Activated CD4-positive, alpha-beta T cell treated with anti-CD3 and anti-CD28 coated beads for 36 hours (primary cell): ENCODE measurements at places on chromosomes 16 and 17.

DNA sequence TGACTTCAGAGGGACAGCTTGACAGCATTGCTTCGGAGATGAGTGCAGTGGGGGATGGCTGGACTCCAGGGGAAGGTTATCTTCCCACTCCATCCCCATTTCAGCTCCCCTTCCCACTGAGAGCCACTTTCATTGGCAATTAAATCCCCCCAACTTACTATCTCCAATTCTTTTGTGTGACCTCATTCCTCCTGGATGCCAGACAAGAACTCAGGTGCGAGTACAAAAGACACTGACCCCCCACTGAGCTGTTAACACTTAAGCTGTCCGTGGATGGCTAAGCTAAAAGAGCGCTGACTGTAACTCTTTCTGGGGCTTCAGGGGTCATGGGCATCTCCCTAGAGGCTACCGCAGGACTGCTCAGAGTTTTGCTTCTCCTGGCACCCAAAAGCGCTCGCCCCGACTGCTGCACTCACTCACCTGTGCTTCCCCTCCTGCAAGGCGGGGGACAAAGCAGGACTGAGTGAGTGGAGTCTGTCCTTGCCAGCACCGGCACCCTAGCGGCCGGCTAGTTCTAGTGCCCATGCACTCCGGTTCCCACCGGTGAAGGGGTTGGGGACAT lies 44.8 kb upstream of the FBXO47 start:
- no peak overlapping the region for H3K27ac ChIP-seq
- H3K4me3 ChIP-seq, result no peak overlapping the region
- no peaks in the 10 kb centered on the region for H3K36me3 ChIP-seq
- no peaks in the 10 kb centered on the region for H3K27me3 ChIP-seq
- H3K4me1 ChIP-seq, result peaks cover 10% of the 10 kb centered on the region

DNA sequence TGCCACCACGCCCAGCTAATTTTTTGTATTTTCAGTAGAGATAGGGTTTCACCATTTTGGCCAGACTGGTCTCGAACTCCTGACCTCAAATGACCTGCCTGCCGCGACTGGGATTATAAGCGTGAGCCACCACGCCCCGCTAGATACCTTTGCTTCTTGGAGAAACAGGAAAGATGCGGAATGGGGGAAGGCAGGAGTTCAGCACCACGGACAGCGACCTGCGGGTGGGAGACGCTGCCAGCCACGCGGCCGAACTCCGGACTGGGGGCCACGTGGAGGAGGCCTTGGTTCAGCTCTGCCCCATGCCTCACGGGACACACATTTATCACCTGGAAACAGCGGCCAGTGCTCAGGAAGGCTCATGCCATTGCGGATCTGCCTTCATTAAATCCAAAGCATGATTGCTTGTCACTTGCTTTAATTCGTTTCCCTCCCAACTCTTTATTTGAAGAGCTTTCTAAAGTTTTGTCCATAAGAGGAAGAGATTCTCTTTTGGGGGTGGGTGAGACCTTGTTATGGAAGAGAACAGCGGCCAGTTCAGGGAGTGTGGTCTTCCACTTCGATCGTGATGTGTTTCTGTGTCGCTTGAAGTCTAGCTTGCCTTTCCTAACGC lies 219.9 kb downstream of the ENGASE start:
- H3K27me3 ChIP-seq, result peaks cover 15% of the 10 kb centered on the region
- no peak overlapping the region for H3K4me3 ChIP-seq
- no peak overlapping the region for H3K27ac ChIP-seq

DNA sequence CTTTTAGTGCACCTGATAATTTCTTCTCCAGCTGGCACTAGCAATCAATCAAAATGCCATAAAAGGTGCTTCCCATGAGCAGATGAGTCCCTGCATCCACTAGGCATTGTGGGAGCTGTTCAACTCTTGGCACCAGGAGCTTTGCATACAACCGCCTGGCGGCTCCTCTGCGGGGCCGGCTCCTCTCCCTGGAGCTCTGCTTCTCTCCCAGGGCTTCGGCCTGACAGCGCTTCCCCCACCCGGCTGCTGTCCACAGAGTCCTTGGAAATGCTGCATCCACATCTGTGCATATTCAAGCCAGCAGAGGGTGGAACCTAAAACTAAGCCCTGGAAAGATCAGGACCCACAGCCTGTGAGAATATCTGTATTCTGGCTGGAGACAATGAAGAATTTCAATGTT lies 62.9 kb downstream of the LMF1 start:
- H3K4me3 ChIP-seq, result no peak overlapping the region
- no peak overlapping the region for H3K27ac ChIP-seq
- no peaks in the 10 kb centered on the region for H3K4me1 ChIP-seq
- no peak for DNase-seq
- H3K36me3 ChIP-seq, result peaks cover 17% of the 10 kb centered on the region

DNA sequence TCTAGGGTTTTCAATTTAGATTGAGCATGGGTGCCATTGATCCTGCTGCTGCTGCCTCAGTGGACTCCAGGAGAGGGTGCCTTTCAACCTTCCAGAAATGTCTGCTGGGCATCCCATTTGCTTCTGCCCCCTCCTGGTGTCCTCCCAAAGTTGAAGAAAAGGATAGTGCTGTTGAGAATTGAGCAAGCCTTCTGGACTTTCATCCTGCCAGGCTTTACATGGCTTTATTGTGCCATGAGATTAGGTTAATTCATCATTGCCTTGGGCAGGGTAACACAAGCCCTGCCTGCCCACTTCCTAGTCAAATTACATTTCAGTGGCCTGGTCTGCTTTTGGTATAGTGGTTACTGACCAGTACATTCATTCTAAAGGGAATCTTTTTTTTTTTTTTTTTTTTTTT lies 17.9 kb upstream of the TANGO6 start:
- DNase-seq, result no peak
- H3K27me3 ChIP-seq, result peaks cover 3% of the 10 kb centered on the region

DNA sequence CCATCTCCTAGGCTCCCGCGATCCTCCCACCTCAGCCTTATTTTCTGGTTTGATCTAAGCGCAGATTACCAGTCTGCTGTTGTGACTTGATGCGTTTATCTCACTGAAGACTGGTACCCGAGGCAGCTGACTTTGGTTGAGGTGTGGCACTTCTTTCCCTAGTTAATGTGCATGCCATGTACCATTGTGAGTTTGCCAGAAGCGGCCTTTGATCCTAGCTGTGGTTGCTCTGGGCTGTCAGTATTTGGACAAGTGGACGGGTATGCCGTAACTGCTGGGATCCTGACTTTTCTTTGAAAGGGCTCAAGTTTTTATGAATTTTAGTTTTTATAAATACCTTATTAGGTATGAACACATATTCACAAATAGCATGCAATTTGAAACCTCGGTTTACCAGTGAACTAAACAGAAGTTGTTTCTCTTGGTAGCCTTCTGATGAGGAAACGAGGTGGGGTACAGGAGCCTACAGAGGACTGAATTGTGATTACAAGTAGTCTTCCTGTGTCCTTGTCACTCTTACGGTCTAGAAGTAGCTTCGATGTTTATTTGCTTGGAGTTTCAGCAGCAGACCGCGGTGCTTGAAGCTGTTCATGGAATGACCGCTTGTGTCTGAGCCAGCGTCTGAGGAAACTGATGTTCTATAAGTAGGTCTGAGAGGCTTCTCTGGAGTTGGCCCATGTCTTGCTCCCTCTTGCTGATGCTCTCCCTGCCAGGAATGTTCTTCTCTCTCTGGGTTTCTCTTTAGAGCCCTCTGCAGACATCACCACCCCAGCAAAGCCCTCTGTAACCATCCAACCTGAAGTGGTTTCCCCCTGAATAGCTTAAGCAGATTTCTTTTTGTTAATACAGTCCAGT lies 40.0 kb downstream of the SEC14L1 start:
- peaks cover 5% of the 10 kb centered on the region for H3K36me3 ChIP-seq
- H3K4me3 ChIP-seq, result no peak overlapping the region
- H3K4me1 ChIP-seq, result peaks cover 11% of the 10 kb centered on the region
- H3K27ac ChIP-seq, result peak overlapping the region; percentile 29

DNA sequence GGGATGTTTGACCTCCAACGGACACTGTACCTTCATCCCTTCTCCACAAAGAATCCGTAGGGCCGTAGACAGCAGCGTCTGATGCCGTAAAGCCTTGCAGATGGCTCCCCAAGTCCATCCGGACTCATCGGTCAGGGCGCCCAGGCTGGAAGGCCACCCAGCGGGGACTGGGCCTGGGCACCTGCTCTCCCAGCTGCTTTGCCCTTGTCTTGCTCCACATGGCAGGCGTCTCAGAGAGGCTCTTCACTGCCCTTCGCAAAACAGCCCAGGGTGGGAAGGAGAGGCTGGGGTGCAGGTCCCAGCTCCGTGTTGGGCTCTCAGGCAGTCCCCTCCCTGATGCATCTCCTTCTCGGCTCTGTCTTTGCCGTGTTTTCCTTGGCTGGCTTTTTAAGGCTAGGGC lies 6.2 kb upstream of the RPTOR start:
- H3K4me3 ChIP-seq, result no peak overlapping the region
- peaks cover 6% of the 10 kb centered on the region for H3K4me1 ChIP-seq
- H3K27ac ChIP-seq, result no peak overlapping the region
- no peak for DNase-seq
- H3K27me3 ChIP-seq, result peaks cover 9% of the 10 kb centered on the region

DNA sequence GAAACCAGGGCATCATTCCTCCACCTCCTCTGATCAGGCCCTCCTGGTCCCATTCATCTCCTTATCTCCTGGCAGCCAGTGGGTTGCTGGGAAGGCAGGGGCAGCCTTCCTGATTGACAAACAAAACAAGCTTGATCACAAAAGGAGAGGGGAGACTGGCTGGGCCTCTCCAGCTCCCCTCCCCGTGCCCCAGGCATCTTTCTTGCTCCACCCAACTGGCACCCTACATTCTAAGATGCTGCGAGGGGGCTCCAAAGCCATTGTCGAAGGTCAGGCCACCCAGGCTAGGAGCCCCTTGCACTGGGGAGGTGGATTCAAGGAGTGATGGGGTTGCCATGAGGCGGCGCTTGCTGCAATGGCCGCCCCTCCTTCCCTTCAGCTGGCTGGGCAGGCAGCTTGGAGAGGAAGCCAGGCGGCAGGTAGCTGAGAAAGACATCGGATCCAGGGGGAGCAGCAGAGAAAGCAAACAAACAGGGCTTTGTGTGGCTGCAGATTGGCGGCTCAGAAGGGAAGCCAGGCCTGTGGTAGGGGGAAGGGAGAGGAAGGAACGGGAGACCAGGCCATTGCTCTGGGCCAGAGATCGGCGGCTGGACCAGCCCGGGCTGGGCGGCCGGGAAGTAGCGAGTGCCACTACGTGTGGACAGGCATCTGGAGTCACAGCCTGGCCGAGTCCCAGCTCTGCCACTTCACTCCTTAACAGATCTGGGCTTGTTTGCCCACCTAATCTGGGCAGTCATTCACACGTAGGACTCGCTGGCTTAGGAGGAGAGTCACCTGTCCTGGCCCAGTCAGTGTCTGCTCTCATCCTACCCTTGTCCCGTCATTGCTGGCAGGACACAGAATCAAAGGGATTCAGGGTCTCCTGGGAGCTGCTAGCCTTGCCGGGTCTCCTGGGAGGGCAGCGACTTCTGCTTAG lies 12.3 kb downstream of the RAI1 start:
- peaks cover 63% of the 10 kb centered on the region for H3K4me1 ChIP-seq
- peak overlapping the region; percentile 66 for H3K4me3 ChIP-seq
- DNase-seq, result peak; percentile 13
- peak overlapping the region; percentile 98 for H3K27ac ChIP-seq

DNA sequence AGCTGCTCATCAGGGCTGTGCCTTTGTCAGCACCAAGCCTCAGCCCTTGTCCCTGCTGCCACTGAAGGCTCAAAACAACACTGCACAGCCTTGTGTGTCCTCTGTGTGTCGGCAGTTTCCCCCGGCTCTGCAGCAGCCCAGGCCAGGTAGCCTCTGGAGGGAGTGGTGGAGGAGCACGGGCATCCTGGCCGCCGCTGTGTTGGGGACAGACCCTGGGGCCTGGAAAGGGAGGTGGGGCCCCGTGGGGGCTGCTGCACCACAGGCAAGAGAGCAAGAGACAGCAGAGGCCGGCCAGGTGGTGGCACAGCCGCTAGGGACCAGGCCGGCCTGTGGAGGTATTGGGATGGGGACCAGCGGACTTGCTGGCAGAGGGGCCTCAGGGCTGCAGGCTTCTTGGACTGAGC lies 96.9 kb upstream of the ZNF750 start:
- no peak overlapping the region for H3K27ac ChIP-seq
- no peak for DNase-seq
- H3K36me3 ChIP-seq, result peaks cover 42% of the 10 kb centered on the region
- H3K27me3 ChIP-seq, result no peaks in the 10 kb centered on the region
- H3K4me3 ChIP-seq, result no peak overlapping the region

DNA sequence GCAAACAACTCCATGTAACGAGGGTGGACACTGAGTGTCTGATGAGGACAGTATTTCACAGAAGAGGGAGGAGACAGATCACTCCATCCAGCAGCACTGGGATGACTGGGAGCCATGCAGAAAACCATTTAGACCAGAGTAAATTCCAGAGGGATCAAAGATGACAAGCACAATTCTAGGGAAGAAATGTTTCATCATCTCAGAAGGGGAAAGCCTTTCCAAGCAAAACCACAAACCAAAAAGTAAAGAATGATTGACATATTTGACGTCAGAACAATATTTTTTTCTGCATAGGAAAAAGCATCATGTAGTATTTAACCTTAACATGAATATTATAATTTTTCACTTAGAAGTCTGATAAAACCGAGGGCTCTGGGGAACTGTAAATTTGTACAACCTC lies 4.8 kb downstream of the DNASE1 start:
- peaks cover 4% of the 10 kb centered on the region for H3K4me1 ChIP-seq
- no peak for DNase-seq
- no peaks in the 10 kb centered on the region for H3K27me3 ChIP-seq

GRCh38 chr16:57196753-57197152 lies 10.6 kb downstream of the RSPRY1 start:
- no peak for DNase-seq
- no peak overlapping the region for H3K27ac ChIP-seq
- no peak overlapping the region for H3K4me3 ChIP-seq
- H3K4me1 ChIP-seq, result peaks cover 21% of the 10 kb centered on the region
- peaks cover 5% of the 10 kb centered on the region for H3K36me3 ChIP-seq
- H3K27me3 ChIP-seq, result no peaks in the 10 kb centered on the region

- H3K4me1 ChIP-seq, result peaks cover 33% of the 10 kb centered on the region
- peak; percentile 34 for DNase-seq
- H3K4me3 ChIP-seq, result no peak overlapping the region
- no peaks in the 10 kb centered on the region for H3K36me3 ChIP-seq
- H3K27ac ChIP-seq, result no peak overlapping the region
Measured at GRCh38 chr17:35890774-35891155, 10.6 kb upstream of the CCL5 start.

GRCh38 chr17:2395258-2396181 lies 5.3 kb downstream of the MNT start:
- H3K4me1 ChIP-seq, result peaks cover 49% of the 10 kb centered on the region
- H3K27me3 ChIP-seq, result no peaks in the 10 kb centered on the region
- peak; percentile 25 for DNase-seq
- peak overlapping the region; percentile 80 for H3K4me3 ChIP-seq
- H3K27ac ChIP-seq, result peak overlapping the region; percentile 55
- H3K36me3 ChIP-seq, result peaks cover 9% of the 10 kb centered on the region

GRCh38 chr17:75094871-75095399 lies 7.2 kb downstream of the SLC16A5 start:
- peaks cover 13% of the 10 kb centered on the region for H3K4me1 ChIP-seq
- H3K36me3 ChIP-seq, result no peaks in the 10 kb centered on the region
- DNase-seq, result no peak
